NK-92 treated with Interleukin-12 subunit alpha and Interleukin-12 subunit beta, amount 100 ng/mL, for 24 hours (cell line): ENCODE measurements at places on chromosomes 6 and 20.
A peak's percentile ranks its signal among the peaks of the same experiment; 100 is the strongest.

DNA sequence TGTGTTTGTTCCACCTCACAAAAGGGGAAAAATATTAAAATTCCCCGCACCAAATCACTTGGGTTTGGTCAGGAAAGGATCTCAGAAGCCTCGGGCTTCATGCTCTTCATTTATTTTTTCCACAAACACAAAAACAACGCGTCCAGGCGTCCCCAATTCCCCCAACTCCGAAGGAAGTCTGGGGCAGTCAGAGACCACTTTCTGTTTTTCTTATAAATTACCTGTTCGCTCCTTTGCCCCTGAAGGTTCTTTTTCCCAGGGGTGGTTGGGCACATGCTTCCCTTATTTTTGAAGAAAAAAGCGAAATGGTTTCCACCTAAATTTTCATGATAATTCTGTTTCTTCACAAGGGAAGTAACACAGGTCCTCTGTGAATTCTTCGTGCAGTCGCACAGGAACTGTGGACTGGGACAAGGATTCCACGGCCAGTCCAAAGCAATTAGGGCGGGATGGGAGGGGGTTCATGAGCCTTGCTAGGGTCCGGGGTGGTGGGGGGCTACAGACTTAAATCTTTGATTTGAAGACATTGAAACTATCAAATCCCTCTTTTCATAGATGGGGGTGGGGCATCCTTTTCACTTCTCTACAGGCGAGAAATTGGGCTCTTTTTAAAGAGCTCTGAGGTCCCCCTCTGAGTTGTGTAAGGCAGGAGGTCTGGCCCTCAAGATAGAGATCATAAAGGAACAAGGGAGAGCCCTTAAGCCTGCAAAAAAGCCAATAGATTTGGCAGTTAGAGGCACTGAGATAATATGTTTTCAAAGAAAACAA, 30.5 kb upstream of the HFE start:
- peak; percentile 17 for DNase-seq

DNA sequence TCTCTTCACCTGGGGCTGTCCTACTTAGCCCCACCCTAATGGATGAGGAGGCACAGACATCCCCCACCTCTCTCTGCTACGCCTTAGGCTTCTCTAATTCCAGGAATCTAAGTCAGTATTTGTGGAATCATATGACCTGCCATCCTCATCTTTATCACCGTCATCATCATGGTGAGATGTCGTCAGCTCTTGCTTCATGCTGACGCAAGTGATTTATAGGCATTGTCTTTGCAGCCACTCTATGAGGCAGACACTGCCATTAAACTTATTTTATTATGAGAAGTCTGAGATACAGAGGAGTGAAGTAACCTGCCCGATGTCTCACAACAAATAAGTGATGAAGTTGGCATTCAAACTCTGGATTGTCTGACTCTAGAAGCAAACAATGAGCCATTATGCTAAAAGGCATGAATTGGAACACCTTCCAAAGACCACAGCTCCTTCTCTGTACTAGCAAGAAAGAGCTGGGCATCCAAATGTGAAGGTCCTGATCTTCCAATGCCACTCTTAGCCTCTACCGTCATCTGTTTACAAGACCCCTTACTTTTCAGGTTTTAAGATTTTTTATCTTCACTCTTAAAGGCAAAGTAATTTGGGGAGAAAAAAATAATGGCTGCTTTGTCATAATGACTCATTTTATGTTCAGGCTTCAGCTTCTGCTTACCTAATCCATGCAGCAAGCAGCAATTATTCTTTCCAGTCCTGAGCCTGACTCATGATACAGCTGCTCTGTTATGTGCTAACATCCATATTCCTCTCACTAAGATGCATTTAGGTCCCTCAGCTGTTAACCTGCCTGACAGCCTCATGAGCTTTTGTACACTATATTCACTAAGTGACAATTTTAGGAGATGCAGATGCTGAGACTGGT, 113.7 kb upstream of the BCLAF1 start:
- no peak for DNase-seq

DNA sequence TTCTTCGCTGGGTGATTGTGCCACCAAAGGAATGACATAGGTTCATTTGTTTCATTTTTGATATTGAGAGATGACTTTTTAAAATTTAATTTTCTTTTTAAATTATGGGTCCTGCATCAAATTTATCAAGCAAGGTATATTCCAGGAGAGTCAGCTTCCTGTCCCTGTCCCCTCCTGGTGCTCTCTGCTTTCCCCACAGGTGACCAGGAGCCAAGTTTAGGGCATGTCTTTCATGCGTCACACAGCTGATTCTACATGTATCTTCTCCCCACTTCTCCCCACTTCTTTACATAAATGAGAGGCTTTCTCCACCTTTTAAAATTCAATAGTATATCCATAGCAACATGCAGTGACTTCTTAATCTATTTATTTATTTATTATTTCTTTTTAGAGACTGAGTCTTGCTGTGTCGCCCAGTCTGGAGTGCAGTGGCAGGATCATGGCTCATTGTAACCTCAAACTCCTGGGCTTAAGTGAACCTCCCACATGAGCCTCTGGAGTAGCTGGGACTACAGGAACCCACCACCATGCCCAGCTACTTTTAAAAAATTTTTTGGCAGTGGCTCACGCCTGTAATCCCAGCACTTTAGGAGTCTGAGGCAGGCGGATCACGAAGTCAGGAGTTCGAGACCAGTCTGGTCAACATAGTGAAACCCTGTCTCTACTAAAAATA, 30.0 kb downstream of the OSBPL2 start:
- no peak for DNase-seq

GRCh38 chr6:4344317-4344899, 209.0 kb upstream of the ECI2 start:
- no peak for DNase-seq

GRCh38 chr20:53652090-53652858, 58.6 kb upstream of the ZNF217 start:
- no peak for DNase-seq

DNA sequence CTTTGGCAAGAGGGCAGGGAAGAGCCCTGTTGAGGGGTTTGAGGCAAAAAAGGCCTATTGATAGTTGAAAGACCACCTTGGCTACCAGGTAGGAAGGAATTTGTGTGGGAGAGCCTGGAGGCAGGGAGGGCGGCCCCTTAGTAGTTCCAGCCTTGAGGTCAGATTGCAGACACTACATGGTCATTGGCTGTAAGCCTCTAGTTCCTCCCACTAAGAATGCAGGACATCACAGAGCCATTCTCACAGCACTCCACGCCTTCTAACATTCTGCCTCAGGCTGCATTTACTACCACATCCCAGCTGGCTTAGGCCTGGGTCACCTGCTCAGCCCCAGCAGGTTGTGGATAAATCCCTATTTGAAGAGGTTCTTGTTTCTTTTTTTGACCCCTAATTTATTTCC, 91.0 kb upstream of the SNX9 start:
- DNase-seq: no peak

GRCh38 chr20:61437280-61438206, 185.5 kb downstream of the CDH4 start:
- DNase-seq: no peak
